ENCODE measurements at places on chromosomes 5 and 9.

GRCh38 chr5:170552621-170553115 is 48.8 kb downstream of the KCNIP1 start:
- no peak for DNase-seq

DNA sequence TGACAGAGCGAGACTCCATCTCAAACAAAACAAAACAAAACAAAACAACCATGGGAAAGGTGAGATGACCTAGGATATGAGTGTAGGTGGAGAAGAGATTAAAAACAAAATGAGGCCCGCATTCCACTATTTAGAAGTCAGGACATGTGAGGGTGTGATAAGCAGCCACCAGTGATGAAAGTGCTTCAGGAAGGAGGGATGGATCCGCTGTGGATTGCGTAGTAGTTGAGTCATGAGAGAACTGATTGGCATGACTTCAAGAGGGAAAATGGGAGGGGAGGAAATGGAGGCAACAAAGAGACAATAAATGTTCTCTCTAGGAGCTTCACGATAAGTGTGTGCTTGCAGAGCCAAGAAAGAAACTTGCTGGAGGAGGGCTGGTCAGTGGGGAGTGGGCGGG is 367.6 kb downstream of the ARL15 start:
- no peak for DNase-seq

DNA sequence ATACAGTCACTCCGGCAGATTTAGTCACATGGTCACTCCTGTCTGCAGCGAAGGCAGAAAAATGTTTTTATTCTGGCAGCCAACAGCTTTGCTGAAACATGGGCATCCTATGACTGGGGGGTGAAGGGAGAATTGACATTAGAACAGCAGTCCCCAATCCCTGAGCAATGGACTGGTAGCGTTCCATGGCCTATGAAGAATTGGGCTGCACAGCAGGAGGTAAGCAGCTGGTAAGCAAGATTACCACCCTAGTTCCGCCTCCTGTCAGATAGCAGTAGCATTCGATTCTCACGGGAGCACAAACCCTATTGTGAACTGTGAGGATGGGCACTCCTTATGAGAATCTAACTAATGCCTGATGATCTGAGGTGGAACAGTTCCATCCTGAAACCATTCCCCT is 93.1 kb upstream of the FTMT start:
- DNase-seq: no peak

DNA sequence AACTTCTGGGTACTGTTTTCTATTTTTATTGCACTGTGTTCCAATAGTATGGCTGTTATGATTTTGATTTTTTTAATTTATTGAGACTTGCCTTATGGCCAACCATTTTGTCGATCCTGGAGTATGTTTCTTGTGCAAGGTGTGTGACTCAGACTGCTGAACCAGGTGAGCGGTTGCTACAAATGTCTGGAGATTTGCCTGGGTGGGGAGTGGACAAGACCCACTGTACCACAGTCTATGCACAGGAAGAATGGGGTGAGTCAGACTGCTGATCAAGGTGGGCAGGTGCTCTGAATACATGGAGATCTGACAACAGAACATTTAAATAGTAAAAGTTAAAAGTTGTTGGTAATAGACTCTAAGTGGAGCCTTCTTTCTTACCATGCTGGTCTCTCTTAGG is 609.2 kb downstream of the CSNK1G3 start:
- DNase-seq: no peak

DNA sequence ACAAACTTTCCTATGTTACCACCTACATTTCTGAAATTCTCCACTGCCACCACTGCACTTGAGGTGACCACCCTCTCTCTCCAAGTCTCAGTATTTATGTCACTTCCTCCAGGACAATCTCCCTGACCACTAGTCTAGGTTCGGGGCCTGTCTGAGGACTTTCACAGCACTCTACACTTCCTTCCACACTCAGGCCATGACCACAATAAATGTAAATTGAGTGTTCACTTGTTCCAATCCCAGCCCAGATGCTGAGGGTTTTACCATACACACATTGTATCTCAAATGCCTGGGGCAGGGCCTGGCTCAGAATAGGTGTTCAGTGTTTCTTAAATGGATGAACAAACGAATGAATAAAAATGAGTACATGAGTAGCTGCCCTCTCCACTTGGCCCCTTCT is 26.9 kb upstream of the CCNG1 start:
- no peak for DNase-seq

- no peak for DNase-seq
These were observed 167.7 kb downstream of the RGS3 start for GRCh38 chr9:113631137-113631765.

- no peak for DNase-seq
These were observed 78.6 kb upstream of the VCAN start for GRCh38 chr5:83392766-83393503.

DNA sequence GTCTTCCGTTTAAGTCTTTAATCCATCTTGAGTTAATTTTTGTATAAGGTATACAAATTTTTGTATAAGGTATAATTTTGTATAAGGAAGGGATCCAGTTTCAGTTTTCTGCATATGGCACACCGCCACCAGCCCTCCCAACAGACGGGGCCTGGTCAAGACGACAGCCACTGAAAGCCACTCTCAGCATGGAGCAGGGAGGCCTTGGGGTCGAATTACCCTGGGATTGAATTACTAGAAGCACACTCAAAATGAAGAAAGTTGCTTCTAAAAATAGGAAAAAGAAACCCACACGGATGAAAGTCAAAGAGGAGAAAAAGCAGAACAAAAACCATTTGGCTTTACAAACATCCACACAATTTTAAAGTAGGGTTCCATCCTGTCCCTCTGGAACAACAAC is 586.2 kb upstream of the ADAMTS16 start:
- no peak for DNase-seq

- no peak for DNase-seq
These were observed 6.2 kb upstream of the ORM1 start for GRCh38 chr9:114316605-114317230.
